ENCODE measurements at places on chromosomes 6 and 20. TPM values are rescaled to one million over a fixed set of nuclear protein-coding genes. Genes with fewer than 3 reads are reported as not detected.

CYP39A1 gene
- 38.2 TPM for total RNA-seq

SNPH gene
- 2.8 TPM for total RNA-seq

FAM83B gene
- total RNA-seq, result 130 TPM

PPT2 gene
- total RNA-seq, result 220 TPM

HACE1 gene
- total RNA-seq, result 11.3 TPM

CLPSL1 gene
- not detected for total RNA-seq

C6orf58 gene
- total RNA-seq, result not detected

CYP21A2 gene
- 0.88 TPM for total RNA-seq

MAP3K7 gene
- total RNA-seq, result 24.9 TPM

SLPI gene
- 584 TPM for total RNA-seq

CLPSL2 gene
- not detected for total RNA-seq

PROKR2 gene
- not detected for total RNA-seq

ZHX3 gene
- 19.3 TPM for total RNA-seq
